ENCODE measurements at places on chromosomes 4 and X.

DNA sequence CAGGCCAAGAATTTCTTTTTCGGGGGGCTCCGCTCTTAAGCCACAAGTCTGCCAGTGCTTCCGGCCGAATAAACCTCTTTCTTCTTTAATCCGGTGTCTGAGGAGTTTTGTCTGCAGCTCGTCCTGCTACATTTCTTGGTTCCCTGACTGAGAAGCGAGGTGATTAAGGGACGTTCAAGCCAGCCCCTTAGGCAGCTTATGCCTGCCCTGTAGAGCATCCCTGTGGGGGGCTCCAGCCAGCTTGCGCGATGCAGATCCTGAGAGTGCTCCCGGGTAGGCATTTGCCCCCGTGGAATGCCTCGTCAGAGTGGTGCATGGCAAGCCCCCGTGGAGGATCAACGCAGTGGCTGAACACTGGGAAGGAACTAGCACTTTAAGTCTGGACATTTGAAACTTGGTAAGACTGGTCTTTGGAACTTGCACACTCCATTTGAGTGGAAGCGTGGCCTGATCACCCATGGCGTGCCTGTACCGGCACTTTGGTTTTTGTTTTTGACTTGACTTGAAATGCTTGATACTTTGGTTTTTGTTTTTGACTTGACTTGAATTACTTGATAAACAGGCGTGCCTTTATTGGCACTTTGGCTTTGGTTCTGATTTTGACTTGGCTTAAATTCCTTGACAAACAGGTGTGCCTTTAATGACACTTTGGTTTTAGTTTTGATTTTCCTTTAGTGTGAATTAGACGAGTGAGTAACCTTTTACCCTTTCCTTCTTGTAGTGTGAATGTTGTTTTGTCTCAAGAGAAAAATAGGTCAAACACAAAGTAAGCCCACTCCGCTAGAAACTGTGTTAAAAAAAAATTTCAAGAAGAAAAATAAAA is 6.1 kb downstream of the ACOX3 start:
- DNase-seq, result no peak

GRCh38 chrX:8049827-8050226 is 121.2 kb downstream of the VCX2 start:
- DNase-seq, result no peak

GRCh38 chr4:82909326-82909725 is 8.8 kb downstream of the THAP9 start:
- no peak for DNase-seq

- DNase-seq, result no peak
Observed at GRCh38 chrX:17046478-17047097, 100.1 kb downstream of the REPS2 start.

- DNase-seq, result no peak
Observed at GRCh38 chr4:39354254-39354552, 12.0 kb downstream of the RFC1 start.

Data from CD8-positive, alpha-beta memory T cell (primary cell).